ENCODE measurements at places on chromosomes 3 and 15.
A peak's percentile ranks its signal among the peaks of the same experiment; 100 is the strongest.

DNA sequence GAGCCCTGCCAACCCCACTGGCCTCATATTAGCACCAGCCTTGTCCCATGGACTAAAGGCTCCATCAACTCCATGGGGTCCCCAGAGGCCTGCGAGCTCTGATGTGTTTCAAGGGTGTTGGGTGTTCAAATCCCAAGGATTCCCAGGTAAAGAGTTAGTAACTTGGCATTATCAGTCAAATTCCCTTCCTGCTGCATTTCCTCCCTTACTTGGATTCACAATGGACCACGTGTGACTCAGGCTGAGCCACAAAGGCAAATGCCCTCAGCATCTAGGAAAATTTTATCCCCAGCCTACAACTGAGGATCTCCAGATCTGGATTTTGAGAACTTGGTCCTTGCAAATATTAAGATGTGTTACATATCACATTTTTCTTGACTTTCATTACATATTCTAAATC, 58.8 kb downstream of the GADL1 start:
- DNase-seq = no peak

- DNase-seq = no peak
These were observed 36.8 kb downstream of the TMEM40 start for GRCh38 chr3:12722226-12722625.

DNA sequence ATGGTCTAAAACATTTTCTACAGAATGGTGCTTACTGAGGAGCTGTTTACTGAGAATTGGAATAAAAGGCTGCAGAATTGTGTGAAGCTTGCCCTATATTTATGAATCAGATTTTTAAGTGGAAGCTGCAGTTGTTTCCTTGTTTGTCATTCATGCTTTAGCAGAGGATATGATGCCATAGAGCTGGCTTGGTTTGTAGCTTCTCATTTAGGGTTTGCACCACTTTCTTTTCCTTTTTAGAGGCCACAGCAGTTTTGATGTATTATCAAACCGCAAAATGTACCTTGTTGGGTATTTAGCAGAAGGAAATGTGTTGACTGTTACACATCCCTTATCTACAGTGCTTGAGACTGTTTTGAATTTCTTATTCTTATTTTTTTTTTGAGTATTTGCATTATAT, 66.2 kb downstream of the RASA2 start:
- DNase-seq = no peak

DNA sequence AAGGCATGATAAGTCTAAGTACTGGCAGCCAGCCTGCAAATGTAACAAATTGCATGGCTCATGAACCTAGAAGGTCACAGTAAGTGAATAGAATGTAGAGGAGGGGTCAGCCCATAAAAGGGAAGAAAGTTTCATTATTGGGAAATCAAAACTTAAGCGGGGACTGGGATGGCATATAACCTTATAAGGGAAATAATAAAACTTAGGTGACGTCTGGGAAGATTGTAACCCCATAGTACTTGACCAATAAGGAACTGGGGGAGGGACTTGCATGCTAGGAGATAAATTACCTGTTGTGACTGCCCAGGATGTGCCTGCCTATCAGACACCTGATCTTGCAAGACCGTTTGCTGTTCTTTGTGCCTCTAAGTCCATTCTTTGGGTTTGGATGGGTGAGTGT, 28.1 kb upstream of the MCTP2 start:
- no peak for DNase-seq

GRCh38 chr15:94793641-94794040, 562.3 kb downstream of the MCTP2 start:
- peak; percentile 37 for DNase-seq

- peak; percentile 75 for DNase-seq
These were observed 488 bp downstream of the THSD4 start for GRCh38 chr15:71115567-71116351.

- DNase-seq = no peak
These were observed 9.8 kb upstream of the PLXND1 start for GRCh38 chr3:129616291-129616690.

DNA sequence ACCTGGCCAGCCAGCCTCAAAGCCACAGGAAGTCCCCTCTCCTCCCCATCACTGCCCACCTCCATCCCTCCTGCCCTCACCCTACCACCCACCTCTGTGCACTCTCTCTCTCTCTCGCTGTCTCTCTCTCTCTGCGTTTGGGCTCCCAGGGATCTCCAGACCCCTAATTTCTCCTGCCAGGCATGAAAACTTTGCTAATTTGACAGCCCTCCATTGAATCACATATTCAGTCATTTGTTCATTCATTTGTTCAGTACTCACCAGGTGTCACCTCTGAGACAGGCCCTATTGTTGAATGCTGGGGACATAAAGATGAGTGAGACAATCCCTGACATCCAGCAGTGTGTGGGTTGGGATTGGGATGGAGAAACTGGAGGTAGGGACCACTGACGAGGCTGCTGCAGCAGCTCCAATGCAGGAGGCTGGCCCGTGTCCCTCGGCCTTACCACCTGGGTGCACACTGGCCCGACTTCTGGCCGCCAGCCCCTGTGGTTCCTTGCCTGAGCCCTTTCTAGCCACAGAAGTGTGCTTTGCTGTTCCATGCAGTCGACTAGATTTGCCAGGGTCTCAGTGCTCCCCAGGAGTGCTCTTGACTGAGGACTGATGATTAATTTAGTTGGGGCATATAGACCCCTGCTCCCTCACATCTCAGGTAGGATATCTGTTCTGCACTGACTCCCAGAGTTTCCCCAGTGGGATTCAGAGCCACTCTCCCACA, 38.6 kb upstream of the TSEN2 start:
- no peak for DNase-seq

DNA sequence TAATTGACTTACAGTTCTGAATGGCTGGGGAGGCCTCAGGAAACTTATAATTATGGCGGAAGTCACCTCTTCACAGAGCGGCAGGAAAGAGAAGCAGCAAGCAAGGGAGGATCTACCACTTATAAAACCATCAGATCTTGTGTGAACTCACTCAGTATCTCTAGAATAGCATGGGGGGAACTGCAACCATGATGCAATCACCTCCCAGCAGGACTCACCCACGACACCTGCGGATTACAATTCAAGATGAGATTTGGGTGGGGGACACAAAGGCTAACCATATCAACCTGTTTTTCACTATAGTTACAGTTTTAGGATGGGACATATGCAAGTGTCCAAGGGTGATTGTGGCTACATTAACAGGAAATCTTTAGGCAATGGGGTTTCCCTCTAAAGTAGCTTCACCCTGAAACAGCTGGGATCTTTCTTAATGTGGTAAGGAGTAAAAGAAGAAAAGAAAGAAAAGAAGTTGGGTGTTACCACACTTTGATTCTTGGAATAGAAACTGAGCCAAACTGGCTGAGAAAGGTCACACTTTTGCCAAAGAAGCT, 453.8 kb downstream of the OTOL1 start:
- DNase-seq = no peak
